ENCODE measurements at places on chromosomes 5 and 9.

GRCh38 chr5:175895686-175896102, 24.3 kb downstream of the CPLX2 start:
- peak; percentile 21 for DNase-seq

GRCh38 chr5:137621306-137621705, 114.6 kb downstream of the KLHL3 start:
- no peak for DNase-seq

- DNase-seq = no peak
Measured at GRCh38 chr9:107770716-107771115, 281.1 kb upstream of the KLF4 start.

- no peak for DNase-seq
Measured at GRCh38 chr5:80507663-80508062, 19.8 kb downstream of the FAM151B start.

DNA sequence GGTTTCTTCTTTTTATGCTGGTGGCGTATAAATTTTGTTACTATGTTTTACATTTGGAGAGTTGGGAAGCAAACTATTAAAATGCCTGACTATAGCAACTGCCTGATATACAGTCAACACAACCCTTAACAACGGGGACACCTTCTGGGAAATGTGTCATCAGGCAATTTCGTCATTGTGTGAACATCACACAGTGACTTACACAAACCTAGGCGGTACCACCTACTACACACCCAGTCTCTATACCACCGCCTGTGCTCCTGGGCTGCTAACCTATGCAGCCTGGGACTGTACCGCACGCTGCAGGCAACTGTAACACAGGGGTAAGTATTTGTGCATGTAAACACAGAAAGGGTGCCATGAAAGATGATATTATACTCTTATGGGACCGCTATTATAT, 1.3 kb upstream of the CDHR2 start:
- no peak for DNase-seq

DNA sequence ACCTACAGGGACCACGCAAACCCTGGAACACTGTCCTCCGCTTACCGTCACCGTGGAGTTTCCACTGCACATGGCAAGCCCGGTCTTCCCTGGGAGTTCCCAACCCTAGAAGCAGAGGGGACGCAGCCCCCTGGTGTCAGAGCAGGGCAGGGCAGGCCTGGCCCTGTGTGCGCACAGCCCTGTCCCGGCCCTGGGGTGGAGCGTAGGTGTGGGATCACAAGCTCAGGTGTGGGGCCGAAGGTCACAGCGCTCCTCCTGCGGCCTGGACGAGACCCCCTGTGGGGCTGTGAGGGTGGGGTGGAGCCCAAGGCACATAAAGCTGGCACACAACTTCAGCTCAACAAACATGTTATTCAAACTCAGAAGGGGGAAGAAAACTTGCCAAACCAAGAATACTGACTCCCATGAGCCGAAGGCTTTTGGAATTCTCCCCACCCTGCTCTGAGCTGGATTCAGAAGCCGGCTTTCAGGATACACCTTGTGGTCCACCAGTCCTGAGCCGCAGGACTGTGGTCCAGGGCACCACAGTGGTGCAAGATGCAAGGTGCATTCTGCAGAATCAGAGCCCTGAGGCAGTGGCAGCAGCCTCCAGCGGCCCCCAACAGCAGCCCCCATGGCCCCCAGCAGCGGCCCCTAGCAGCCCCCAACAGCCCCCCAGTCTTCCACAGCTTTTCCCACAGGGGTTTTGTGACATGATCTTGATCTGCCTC, 11.8 kb upstream of the EXOC3 start:
- peak; percentile 34 for DNase-seq
